Muscle of leg (tissue), 16 donors: ENCODE measurements at places on chromosomes 7 and 10. TPM values are rescaled to one million over a fixed set of nuclear protein-coding genes. Genes with fewer than 3 reads are reported as not detected.

- H3K4me1 ChIP-seq: peaks cover 10% of the 10 kb centered on the region
- H3K4me3 ChIP-seq: no peak overlapping the region
- DNase-seq: peak; percentile 72
- no peak overlapping the region for H3K27ac ChIP-seq
- H3K27me3 ChIP-seq: peaks cover 2% of the 10 kb centered on the region
- peaks cover 13% of the 10 kb centered on the region for H3K36me3 ChIP-seq
These were observed 72.7 kb downstream of the ELFN1 start for GRCh38 chr7:1742555-1743303.

DNA sequence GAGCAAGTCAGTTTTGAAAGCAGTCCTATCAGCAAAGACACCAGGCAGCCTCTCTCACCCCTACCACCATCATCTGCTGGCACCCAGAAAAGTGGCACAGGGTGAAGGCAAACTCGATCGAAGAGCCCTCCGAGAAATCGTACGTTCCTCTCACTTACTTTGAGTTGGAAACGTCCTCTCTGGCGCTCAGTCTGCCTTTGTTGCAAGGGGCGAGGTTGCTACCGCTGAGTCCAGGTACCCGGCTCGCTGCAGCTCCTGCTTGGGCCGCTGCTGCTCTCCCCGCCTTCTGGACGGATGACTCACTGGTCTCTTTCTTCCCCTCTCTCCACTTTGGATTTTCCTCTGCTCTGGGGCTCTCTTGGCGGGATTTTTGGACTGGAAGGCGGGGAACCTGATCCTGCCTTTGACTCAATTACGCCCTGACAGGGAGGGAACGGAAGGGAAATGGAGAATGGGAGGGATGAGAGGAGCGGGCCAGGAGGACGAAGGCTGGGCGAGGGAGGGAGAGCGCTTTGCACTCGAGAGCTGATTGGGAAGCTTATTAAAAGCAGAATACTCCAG, at the start of gene PTN:
Gene PTN, minus strand, starts transcription at position 453 of the 561 bp plus-strand sequence. CDS start 88,760 bp downstream, outside the sequence.
- peak within 1 kb of the TSS; percentile 76 for H3K27ac ChIP-seq
- peak within 1 kb of the TSS; percentile 67 for H3K4me3 ChIP-seq
- peaks cover 10% of the 10 kb centered on the region for H3K4me1 ChIP-seq
- peak; percentile 96 for DNase-seq
- H3K36me3 ChIP-seq: no peaks in the 10 kb centered on the region

DNA sequence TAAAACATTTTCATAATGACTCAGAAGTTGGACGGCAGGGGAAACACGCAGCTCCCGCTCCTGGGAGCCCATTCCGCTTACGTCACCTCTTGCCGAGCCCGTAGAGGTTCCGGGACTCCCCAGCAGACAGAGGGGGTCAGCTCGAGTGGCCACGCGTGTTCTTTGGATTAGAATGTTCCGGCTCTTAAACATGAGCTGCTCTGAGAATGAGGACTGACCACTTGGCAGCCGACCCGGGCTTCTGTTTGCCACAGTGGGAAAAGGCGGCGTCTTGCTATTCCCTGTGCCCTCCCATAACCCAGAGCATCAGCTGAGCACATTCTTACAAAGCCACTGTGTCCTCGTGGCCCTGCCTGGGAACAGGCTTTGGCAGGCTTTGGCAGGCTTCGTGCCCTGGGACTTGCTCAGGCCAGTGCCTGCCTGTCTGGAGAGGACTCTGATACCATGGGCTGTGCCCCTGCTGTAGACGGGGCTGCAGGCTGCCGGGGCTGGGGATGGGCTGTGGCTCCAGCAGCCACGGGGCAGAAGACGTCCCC, 40.1 kb downstream of the PFKP start:
- H3K4me3 ChIP-seq: no peak overlapping the region
- no peaks in the 10 kb centered on the region for H3K27me3 ChIP-seq
- peak overlapping the region; percentile 84 for H3K27ac ChIP-seq
- peaks cover 32% of the 10 kb centered on the region for H3K4me1 ChIP-seq

GRCh38 chr10:131858583-131859340, 42.0 kb upstream of the PPP2R2D start:
- no peak overlapping the region for H3K4me3 ChIP-seq
- H3K27me3 ChIP-seq: peaks cover 14% of the 10 kb centered on the region
- H3K27ac ChIP-seq: no peak overlapping the region
- DNase-seq: no peak
- no peaks in the 10 kb centered on the region for H3K36me3 ChIP-seq

Gene HOXA3
- total RNA-seq: 4.7 TPM

Gene SNCG
- total RNA-seq: 7.4 TPM

DNA sequence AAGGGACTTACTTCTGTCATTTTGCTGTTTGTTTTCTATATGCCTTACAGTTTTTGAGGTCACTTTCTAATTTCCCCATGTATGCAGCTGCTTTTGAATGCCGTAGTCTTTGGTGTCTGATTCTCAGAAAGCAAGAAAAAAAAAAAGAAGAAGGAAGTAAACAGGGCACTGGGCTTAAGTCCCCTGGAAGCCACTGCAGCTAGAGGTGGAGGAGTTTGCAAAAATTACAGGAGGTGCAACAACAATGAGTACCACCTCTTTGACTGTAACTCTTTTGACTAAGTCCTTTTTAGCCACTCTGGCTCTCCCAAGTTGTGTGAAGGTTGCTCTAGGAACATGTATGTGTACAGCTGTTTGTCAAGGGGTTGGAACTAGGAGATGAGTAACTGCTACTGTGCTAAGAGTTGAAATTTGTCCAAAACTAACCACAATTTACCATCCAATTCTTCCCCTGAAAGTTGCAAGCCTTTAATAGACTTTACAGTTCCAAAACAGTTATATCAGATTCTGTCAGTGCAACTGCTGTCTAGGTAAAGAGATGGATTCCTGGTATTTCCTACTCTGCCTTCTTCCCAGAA, 588.0 kb upstream of the LRRN3 start:
- H3K36me3 ChIP-seq: no peaks in the 10 kb centered on the region
- H3K4me3 ChIP-seq: no peak overlapping the region
- no peaks in the 10 kb centered on the region for H3K27me3 ChIP-seq
- DNase-seq: no peak

GRCh38 chr10:127910464-127910770, 3.5 kb downstream of the PTPRE start:
- no peak overlapping the region for H3K4me3 ChIP-seq
- no peak overlapping the region for H3K27ac ChIP-seq
- peaks cover 27% of the 10 kb centered on the region for H3K4me1 ChIP-seq
- no peak for DNase-seq
